ENCODE measurements at places on chromosomes 4 and X. TPM values are rescaled to one million over a fixed set of nuclear protein-coding genes. Genes with fewer than 3 reads are reported as not detected.
A peak's percentile ranks its signal among the peaks of the same experiment; 100 is the strongest.

TRAPPC11 gene
- 32.1 TPM for total RNA-seq

FREM3 gene
- total RNA-seq: 0.05 TPM

TMEM144 gene
- total RNA-seq: 23.0 TPM

SORBS2 gene
- 82.5 TPM for total RNA-seq

PDZD4 gene
- 0.09 TPM for total RNA-seq

MAGEA6 gene
- total RNA-seq: not detected

CACNA1F gene
- not detected for total RNA-seq

FOXR2 gene
- not detected for total RNA-seq

ZNF630 gene
- total RNA-seq: 1.5 TPM

PTTG2 gene
- not detected for total RNA-seq

FGFBP1 gene
- total RNA-seq: not detected

GPR119 gene
- total RNA-seq: not detected

- no peak for DNase-seq
These were observed 67.6 kb upstream of the TMEM150C start for GRCh38 chr4:82629238-82630000.

DNA sequence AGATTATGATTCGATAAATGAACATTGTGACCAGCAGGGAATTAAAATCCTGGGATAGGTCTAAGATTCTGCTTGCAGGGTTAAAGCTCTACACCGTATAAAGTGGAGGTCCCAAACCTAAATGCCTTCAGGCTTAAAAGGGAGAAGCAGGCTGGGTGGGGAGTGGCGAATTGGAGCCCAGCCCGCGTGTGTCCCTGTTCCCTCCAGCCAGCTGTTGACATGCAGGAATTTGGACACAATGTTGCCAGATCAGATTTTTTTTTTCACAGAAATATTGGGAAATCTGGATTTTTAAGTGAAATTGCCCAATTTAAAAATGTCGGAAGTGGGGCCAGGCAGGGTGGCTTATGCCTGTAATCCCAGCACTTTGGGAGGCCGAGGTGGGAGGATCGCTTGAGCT is 60.5 kb downstream of the ELF4 start:
- DNase-seq: no peak

DNA sequence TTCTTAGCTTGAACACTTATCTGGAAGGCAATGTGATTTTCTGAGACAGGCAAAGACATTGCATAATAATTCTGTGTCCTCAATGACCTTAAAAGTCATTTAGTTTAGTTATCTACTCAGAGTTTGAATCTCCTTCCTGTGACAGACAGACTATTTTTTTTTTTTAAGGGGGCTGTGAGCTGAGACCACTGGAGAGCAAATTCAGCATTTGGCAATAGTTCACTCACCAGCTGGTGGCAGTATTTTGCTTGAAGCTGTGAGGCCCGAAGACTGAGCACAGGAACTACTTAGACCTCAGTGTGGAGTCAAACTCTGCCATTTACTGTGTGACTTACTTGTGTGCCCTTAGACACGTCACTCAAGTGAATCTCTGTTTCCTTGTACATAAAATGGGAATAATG is 22.9 kb upstream of the CPE start:
- peak; percentile 50 for DNase-seq

- peak; percentile 9 for DNase-seq
These were observed at the start of gene SOD3 for GRCh38 chr4:24794916-24795665. Gene SOD3, plus strand, starts transcription at chr4:24795573. Its CDS starts 3,949 bp downstream, at chr4:24799522.

GRCh38 chr4:134018846-134019245 is 182.7 kb downstream of the PABPC4L start:
- no peak for DNase-seq

DNA sequence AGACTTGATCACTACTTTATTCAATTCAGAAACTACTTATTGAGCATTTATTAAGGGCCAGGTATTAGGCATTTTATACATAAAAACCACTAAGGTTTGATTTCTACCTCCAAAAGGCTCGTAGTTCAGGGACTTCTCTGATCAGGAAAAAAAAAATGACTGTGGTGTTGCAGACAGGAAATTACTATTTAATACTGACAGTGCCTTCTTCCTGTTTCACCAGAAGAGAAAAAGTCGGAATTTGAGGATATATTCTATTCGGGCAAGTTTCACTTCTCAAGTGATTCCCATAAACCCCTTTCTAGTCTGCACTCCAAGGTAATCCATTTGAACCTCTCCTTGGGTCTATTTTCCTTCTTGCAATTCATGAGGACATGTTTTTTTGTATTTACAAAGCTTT is 15.3 kb upstream of the TASL start:
- DNase-seq: no peak

GRCh38 chrX:154717824-154718223 is 33.1 kb downstream of the GAB3 start:
- no peak for DNase-seq

DNA sequence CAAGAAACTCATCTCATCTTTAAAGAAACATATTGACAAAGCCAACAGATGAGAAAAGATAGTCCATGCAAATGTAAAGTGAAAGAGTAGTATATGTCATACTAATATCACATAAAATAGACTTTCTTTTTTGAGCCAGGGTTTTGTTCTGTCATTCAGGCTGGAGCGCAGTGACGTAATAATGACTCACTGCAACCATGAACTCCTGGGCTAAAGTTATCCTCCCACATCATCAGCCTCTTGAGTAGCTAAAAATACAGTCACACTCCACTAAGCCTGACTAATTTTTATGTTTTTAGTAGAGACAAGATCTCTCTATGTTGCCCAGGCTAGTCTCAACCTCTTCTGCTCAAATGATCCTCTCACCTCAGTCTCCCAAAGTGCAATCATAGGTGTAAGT is 51.8 kb upstream of the TRAM1L1 start:
- DNase-seq: peak; percentile 15

- DNase-seq: peak; percentile 68
These were observed 51.8 kb downstream of the RBPJ start for GRCh38 chr4:26372525-26373172.

DNA sequence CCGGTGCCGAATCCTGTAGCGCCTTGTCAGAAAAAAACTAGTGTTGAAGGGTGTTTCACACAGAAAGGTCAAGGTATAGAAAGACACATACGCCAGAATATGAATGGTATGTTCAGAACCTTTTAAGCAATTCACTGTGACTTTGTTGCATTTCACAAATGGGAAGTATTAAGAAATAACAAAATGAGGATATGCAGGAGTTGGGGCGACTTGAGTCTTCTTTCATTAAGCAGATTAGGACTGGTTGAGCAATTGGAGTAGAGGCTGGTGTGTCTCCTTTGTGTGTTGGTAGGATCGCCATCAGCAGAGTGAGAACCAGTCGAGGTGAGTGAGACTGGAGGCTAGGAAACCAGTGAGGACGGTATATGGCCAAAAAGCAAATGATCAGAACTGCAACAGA is 1454.5 kb upstream of the TENM3 start:
- no peak for DNase-seq

DNA sequence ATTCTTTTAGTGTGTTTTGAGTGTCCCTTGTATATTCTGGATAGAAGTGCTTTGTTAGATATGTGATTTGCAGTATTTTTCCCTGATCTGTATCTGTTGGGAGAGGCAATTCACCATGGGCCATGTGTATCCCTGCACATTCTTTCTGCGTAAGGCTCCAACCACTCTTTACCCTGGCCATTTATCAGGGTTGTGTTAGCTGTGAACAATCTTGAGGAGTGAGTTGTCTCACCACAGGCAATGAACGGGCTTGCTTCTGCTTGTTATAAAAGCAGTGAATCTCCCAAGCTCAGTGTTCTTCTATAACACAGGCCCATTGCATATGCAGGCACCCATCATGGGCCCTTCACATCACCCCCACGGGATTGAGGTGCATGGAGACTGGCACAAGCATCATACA is 18.9 kb upstream of the SMIM10 start:
- DNase-seq: no peak

DNA sequence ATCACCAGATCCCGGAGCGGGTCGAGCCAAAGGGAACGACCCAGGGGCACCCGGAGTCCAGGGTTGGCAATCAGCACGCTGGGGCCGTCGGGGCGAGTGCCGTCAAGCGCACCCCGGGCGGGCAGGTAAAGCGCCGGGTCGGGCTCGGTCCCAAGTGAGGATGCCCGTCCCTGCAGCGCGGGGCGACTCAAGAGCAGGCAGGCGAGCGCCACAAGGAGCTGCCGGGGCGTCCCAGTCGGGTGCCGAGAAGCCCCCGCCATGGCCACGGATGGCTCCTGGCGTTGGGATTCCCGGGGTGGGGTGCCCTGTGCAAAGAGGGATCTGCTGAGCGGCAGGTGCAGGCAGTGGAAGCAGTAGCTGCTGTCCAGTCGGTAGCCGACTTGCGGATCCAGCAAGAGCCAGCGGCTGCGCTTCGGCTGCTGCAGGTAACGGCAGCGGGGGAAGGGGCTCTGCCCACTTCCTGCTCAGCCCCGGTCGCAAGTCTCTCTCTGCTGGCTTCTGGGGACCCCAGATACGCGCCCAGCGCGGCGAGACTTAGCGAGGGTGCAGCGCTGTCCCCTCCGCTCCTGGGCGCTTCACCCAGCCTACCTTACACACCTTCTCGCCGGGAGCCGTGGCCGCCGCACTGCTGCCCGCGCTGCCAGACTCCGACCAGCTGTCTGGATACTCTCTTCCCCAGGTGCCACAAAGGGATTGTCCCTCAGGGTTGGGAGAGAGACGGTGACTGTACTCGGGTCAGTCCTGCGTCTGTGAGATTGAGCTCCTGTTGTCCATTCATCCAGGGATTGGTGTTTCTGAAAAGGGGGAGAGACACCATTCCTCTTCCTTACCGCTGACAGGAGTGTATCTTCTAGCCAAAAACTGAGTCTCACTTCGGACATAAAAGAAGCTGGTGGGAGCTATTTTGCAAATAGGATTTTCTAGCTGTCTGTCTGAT is at the start of gene FREM3:
Gene FREM3 (minus strand): TSS at position 260 of the 937 bp plus-strand sequence. CDS start 0 bp downstream, at position 260.
- no peak for DNase-seq

DNA sequence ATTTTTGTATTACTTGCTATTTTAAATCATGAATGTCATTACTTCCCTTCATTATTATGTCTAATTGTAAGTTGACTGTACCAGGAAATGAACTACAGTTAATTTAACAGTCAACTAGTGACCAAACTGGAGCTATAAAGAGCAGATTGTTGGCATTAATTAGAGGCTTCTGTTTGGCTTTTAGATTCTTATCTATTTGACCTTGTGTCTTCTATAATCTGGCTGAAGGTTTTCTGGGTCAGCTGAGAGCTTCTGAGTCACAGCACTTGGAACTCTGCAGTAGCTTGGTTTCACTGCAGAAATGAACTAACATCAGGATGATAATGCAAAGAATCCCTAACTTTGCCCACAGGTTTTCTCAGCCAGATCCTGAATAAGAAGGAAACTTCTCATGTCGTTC is 169.2 kb upstream of the LEF1 start:
- DNase-seq: no peak

- DNase-seq: no peak
These were observed 1.6 kb downstream of the PAPSS1 start for GRCh38 chr4:107718351-107718965.

DNA sequence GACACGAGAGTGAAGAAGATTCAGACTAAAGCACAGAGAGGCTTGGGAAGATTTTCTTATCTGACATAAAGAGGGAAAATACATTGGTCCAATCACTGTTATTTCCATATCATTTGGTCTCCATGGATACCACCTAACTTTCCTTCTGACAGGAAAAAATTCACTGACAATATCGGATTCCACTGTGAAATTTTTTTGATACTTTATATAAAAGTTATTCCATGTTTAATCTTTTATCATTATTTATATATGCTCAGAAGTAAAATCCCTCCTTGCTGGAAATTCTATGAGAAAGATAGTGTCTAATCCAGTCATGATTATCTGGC is 3.6 kb downstream of the IRF2 start:
- no peak for DNase-seq

- DNase-seq: peak; percentile 94
These were observed 609.5 kb upstream of the FAM241A start for GRCh38 chr4:111535792-111536191.

DNA sequence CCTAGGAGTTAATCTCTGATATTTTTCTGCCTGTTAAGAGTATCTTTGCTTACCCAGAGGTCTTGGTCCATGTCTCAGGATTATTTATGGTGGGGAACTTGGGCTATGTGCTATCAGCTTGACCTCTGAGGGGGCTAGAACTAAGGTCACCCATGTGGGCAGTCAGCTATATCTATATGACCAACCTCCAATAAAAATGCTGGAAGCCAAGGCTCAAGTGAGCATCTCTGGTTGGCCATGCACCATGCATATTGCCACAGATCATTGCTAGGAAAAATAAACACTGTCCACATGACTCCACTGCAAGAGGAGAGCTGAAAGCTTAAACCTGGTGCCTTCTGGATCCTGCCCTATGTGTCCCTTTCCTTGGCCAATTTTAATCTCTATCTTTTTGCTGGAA is 196.5 kb upstream of the SLC7A11 start:
- no peak for DNase-seq

DNA sequence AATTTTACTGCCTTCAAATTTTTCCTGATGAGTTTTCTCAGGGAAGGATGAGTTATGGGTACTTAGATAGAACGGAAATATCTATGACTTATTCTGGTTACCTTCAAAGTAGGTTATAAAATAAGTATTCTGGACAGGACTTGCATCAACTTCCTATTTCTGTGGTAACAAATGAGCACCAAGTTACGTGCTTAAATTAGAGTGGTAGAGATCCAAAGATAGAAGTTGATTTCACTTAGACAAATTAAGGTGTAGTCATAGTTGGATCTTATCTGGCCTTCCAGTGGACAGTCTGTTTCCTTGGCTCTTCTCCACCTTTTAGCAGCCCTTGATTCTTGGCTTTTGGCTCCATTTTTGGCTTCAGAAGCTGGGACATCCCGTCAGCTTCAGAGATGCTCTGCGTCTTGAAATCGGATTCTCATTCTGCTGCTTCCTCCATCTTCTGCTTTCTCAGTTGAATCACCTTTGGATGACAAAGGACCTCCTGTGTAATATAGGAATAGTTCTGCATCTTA is 109.9 kb downstream of the ZNF518B start:
- DNase-seq: no peak

DNA sequence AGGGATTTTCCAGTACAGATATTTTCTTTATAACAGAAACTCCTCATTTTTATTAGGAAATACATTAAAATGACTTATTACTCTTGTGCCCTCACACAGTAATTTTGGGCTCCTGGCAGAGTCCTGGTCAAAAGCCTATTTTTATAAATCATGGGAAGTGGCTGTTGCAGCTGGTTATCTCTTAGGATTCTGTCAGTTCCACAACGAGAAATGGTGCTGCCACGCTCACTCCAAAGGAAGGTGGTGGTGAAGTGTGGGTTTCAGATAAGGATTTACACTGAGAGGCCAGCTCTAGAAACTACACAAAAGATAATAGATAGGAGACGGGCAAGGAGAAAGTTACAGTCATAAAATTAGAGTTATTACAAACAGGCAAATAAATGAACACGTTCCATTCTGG is 159.2 kb upstream of the FAM241A start:
- no peak for DNase-seq

- no peak for DNase-seq
These were observed 99.1 kb downstream of the USP9X start for GRCh38 chrX:41184312-41184711.

GRCh38 chrX:77444075-77444474 is 3.1 kb upstream of the FGF16 start:
- peak; percentile 65 for DNase-seq
